ENCODE measurements at places on chromosomes 2 and 18.

DNA sequence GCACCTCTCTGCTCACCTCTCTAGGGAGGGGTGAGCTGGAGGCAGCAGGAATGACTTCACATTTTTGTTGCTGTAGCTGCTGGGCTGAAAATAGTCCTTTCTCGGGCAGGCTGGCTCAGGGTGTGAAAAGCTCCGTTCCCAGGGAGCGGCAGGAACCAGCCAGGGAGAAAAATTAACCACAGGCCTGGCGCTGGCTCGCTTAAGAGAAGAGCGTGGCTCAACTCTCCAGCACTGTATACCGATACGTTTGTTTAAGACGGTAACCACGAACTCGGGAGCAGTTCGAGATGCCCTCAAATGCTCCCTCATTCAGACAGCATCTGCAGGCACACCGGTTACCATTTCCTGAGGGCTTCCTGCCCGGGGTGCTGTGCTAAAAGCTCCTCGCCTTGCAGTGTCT, 129.6 kb downstream of the CELF4 start:
- DNase-seq = no peak

DNA sequence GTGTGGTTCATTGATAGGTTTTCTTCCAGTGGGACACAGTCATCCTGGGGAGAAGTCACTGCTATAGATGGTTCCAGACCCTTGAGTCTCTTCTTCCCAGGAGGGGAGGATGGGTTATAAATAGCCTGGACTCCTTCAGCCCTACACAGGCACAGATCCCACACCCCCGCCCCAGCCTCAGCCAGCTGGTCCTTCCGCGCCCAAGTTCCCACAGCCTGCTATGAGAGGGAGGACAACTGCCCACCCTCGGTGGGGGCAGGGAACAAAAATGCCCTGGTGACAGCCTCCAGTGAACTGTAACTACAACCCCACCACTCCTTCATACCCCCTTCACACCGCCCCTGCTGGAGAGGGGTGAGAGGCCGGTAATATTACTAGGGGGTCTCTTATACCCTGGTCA, 3.2 kb downstream of the ZBTB7C start:
- no peak for DNase-seq

GRCh38 chr18:23244401-23244800, 109.1 kb downstream of the CABLES1 start:
- no peak for DNase-seq

DNA sequence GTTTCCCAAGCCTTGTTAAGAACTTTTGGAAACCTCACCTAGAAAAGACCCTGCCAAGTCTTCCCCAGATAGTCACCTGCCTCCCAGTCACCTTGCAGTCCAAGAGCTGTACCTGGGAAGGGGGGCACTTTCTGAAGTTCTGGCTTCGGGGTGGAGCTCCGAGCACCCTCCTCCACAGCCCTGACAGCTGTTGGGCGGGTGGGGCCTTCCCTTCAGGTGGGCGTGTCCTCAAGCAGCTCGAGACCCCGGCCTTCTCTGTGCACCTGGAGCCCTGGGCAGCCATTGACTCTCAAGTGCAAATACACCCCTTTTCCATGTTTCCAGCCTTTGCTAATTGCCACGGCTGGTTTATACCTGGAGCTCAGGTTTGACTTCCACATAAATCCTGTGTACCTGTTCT, 37.0 kb upstream of the IGFBP5 start:
- DNase-seq = no peak

GRCh38 chr2:219081701-219082331, 21.1 kb upstream of the IHH start:
- no peak for DNase-seq

- no peak for DNase-seq
Observed at GRCh38 chr2:206259376-206260187, 14.9 kb upstream of the ZDBF2 start.

- no peak for DNase-seq
Observed at GRCh38 chr2:134319596-134320254, 65.9 kb downstream of the MGAT5 start.

- DNase-seq = peak; percentile 15
Observed at GRCh38 chr2:50529600-50530218, 502.2 kb downstream of the NRXN1 start.

- DNase-seq = no peak
Observed at GRCh38 chr2:239157269-239157668, 243.6 kb downstream of the HDAC4 start.

- no peak for DNase-seq
Observed at GRCh38 chr2:161571051-161571429, 53.2 kb upstream of the SLC4A10 start.

- no peak for DNase-seq
Observed at GRCh38 chr18:40810372-40810771, 1144.7 kb upstream of the PIK3C3 start.

DNA sequence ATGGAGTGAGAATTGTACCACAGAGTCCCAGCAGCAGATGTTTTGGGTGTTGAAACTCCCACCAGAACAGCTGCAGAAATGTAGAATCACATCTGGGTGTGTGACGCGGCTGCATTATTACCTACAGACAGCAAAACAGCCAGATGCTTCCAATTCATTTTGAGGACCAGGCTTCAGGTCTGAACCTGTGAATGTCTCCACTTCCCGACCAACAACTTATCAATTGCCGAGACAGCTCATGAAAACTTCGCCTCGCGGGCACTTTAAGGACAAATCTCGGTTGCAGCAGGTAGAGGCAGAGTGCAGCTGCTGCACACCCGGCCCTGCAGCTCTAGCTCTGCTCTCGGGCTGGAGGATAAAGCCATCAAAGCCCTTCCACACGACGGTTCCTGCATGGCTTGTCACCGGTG, 202.0 kb downstream of the HRH4 start:
- DNase-seq = no peak

- DNase-seq = peak; percentile 8
Observed at GRCh38 chr2:137838255-137839092, 125.8 kb upstream of the HNMT start.

GRCh38 chr2:10559101-10559500, 111.0 kb upstream of the ODC1 start:
- DNase-seq = no peak

DNA sequence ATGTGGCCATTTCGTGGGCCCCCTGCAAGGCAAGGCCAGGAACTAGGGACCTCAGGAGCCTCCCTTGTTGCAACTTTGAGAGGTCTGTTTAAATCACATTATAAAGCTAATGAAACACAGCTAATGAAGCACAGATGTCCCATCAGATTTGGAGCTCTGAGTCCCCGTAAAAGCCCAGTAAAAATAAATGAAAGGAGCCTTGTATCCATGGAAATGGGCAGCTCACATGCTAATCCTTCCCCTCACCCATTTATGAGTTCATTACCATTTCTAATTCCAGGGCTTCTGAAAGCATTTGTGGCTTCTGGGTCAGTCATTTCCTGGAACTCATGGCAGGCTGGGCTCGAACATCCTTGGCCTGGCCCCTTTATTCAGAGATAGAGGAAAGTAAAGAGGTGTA, 274.8 kb downstream of the SS18 start:
- DNase-seq = no peak

- no peak for DNase-seq
Observed at GRCh38 chr2:3110994-3111666, 266.5 kb downstream of the EIPR1 start.

GRCh38 chr2:240463866-240464481, 28.5 kb downstream of the GPC1 start:
- no peak for DNase-seq

DNA sequence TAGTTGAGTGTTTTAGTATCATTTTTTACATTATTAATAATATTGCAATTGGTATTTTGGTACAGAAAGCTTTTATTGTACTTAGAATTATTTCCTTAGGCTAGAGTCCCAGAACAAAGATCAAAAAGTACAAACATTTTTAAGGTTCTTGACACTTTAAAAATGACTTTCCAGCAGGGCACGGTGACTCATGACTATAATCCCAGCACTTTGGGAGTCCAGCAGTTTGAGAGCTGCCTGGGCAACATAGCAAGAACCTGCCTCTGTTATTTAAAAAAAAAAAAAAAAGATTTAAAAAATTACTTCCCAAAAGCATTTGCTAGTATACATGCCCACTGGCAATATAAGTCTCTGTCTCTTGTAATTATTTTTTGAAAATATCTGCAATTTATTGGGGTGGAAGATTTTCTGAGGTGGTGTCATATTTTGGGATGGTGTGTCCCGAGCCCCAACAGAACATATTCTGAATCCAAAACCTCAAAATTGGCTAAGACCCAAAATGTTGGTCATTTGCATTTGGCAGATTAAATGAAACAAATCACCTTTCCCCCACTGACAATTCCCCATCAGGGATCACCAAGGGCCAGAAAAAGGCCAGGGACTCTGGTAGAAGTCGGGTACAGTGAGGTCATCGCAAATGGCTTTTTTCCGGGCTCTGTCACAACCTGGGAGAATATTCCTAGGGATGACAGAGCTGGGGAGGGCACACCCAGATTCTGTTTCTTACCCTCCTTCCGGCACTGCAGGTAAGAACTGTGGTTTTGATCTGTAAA, 42.1 kb downstream of the NIFK start:
- DNase-seq = no peak
